ENCODE measurements at places on chromosomes 7 and 10.
A peak's percentile ranks its signal among the peaks of the same experiment; 100 is the strongest.

DNA sequence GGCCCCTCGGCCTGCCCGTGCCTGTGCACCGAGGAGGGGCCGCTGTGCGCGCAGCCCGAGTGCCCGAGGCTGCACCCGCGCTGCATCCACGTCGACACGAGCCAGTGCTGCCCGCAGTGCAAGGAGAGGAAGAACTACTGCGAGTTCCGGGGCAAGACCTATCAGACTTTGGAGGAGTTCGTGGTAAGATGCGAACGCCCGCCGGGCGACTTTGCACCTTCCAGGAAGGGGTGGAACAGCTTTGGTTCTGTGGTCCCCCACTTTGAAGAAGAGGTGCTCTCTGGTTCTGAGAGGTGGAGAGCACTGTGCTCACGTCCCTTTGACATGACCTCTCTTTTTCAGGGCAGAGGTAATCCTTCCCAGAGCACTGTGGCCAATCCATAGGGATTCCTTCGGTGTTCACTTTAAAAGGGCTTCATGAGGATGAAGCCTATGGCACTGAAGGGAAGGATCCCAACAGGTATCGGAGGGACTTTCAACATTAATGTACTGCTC, 2.6 kb downstream of the VWC2 start:
- DNase-seq: no peak

DNA sequence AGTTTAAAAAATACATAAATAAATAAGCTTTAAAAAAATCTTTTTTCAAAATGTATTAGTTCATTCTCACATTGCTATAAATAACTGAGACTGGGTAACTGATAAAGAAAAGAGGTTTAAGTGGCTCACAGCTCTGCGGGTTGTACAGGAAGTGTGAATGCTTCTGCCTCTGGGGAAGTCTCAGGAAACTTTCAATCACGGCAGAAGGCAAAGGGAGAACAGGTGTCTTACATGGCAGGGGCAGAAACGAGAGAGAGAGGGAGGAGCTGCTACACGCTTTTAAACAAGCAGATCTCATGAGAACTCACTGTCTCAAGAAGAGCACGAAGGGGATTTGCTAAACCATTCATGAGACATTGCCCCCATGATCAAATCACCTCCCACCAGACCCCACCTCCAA, 114.6 kb downstream of the DNAJC1 start:
- DNase-seq: no peak

DNA sequence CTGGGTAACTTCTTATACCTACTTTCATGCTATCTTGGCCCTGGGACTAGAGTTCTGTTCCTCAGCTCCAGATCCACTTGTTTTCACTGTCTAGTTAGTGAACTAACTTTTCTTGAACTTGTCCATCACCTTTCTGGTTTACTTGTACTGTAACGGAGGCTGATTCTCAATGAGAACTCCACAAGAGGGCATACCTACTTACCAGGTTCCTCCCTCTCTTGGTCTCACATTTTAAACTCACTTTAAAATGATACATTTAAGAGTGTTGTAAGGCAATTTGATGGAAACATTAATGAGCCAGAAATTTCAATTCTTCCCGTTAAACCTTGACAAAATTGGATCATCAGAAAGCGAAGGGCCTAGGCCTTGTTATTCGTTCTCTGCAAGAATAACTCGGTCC, 111.6 kb downstream of the MAGI2 start:
- DNase-seq: no peak

DNA sequence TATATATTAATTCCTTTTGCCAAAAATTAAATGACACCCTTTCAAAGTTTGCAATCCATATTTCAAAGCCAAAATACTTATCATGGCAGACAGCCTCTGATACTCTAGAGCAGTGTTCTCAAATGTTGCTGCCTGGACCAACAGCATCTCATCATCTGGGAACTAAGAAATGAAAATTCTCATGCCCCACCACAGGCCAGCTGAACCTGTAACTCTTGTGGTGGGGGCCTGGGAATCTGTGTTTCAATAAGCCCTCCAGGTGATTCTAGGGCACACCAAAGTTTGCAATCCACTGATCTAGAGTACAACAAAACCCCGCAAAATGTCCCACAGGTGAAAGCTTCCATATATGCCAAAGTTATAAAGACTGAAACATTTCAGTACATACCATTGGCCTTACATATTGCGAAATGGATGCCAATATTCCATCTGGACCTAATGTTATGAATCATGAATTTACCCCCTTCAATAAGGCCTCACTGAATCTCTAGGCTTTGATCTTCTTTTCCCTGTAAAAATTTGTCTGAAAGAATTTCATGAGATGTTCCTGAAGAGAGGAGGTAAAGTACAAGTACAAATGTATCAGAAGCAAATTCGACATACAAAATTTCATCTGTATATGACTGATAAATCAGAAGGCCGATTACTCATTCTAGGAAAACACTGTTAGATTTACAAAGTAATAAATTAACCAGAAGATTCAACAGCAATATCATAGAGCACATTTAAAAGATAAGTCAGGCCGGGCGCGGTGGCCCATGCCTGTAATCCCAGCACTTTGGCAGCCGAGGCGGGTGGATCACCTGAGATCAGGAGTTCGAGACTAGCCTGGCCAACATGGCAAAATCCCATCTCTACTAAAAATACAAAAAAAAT, 25.3 kb upstream of the EPC1 start:
- no peak for DNase-seq

DNA sequence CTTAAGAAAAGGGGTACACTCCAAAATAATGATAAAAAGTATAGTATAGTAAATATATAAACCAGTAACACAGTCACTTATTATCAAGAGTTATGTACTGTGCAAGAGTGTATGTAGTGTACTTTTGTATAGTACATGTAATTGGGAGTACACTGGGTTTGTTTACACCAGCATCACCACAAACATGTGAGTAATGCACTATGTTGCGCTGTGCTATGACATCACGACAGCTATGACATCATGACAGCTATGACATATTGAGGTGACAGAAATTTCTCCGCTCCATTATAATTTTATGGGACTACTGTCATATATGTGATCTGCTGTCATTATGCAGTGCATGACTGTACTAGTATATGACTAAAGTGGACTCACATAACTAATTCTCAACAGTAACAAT, 84.6 kb downstream of the KMT2C start:
- no peak for DNase-seq

DNA sequence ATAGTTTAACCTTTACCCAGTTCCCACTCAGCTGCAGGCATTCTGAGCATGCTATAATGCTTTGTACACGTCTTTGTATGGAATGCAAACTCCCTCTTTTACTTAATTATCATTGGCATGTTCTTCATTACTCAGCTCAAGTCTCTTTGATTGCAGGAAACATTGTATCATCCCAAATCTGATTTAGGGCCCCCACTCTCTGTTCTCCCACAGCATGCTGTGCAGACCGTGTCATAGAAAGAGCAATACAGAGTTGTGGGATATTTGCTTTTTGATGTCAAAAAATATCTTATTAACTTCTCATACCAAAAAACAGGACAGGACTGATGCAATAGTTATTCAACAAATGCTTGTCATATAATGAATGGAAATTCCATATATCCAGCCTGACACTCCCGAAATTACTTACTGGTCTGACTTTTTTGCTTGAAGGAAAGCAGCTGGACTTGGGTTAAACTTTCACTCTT, 1081.5 kb upstream of the C7orf33 start:
- no peak for DNase-seq

GRCh38 chr7:41592236-41592635, 110.7 kb downstream of the INHBA start:
- DNase-seq: no peak

DNA sequence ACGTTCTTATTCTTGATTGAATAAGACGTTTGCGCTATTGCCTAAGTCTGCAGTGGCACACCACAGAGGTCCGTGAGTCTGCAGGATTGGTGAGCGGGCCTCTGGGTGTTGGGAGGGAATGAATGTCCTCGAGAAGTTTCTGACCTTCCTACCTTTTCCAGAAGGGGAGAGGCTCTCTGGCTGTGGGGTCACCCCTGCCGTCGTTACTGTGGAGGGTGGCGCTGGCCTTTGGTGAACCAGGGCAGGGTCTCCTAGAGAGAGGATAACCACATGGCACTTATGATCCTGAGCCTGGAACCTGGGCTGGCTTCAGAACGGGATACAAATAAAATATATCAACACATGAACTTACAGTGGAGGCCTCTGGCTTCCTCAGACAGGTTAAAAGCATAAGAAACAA, 13.8 kb downstream of the IL15RA start:
- DNase-seq: no peak

DNA sequence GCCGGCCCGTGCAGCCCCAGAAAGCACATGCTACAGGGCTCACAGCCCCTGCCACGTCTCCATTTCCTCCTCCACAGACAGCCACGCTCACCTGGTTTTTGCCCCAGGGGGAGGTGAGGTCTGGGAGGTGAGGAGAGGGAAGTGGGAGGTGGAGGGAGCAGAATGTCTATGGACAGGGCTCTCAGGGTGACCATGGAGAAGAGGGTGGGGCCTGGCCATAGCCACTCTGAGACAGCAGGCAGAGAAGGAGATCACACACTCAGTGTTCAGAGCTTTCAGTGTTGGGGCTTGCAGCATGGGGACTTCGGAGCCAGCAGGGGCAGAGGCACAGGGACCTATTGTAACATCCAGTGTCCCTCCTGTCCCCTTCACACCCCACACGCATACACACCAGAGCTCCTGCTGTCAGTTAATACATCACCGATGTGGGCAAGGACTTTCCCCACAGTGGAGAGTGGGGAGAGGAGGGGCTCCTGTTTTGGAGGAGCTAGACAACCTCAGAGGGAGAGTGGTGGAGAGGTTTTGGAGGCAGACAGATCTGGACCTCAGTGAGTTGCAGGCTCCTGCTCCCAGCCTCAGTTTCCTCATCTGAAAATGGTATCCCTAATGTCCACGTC, 14.4 kb downstream of the WDFY4 start:
- DNase-seq: no peak

- DNase-seq: no peak
These were observed 429.3 kb upstream of the TPK1 start for GRCh38 chr7:145265180-145265579.

GRCh38 chr10:4334871-4335270, 491.1 kb upstream of the AKR1E2 start:
- DNase-seq: no peak

- no peak for DNase-seq
These were observed 88.1 kb downstream of the XPNPEP1 start for GRCh38 chr10:109835257-109835656.

DNA sequence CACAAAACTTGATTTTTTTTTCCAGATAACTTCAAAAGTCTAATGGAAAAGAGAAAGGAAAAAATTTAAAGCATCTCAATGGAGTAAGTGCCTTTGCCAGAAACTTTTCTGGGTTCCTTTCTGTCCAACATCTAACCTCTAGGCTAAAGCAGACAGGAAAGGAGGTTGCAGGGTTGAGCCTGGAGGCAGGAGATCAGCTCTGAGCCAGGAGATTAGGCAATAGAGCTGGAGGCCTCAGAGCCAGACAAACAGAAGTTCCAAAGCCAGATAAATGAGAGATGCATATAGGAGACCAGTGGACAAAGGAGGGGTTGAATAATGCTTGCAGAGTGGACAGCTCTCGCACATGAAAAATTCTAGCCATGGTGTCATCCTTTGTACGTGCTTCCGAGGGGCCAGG, 42.9 kb downstream of the CHN2 start:
- DNase-seq: no peak

DNA sequence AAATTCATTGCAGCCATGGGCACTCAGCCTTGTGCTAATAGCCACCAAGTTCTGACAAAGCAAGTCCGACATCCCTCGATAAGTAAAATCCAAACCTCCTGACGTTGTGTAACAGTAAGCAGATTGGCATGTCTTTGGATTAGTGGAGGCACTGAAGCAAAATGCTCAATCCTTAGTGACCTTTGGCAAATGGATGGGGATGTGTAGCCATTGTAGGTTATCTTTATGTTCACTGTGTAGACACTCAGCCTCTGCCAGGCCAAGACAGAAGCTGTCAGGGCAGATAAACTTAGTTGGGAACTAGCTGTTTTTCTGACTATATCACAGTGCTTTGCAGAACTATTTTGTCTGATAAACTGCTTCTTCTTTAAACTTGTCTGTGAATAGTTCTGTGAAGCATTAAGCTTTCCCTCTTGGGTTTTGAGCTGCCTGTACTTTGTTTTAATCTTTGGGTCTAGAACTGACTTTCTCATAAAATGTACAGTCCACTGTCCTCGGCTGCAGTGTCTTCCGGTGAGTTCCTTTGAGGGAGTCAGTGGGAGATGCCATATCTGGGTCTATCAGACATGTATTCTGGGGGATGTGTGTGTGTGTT, 220.8 kb downstream of the LRMDA start:
- DNase-seq: no peak

- peak; percentile 26 for DNase-seq
These were observed 13.8 kb downstream of the MRPL32 start for GRCh38 chr7:42945821-42946626.

GRCh38 chr7:27771111-27771510, 31.1 kb downstream of the TAX1BP1 start:
- no peak for DNase-seq

DNA sequence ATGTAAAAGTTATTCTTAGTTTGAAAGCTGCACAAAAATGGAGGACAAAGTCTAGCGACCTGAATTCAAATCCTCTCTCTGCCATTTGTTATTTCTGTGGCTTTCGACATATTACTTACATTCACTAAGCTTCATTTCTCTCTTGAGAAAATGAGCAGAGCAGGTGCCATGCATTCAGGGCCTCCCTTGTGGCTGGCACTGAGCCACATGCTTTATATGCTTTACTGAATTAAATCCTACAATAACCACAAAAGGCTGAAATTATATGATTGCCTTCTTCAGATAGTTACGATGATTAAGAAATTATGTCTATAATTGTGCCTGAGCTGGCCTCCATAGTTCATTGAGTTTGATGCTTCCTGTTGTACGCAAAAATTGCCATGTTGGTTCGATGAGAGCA, 98.7 kb downstream of the NPSR1 start:
- no peak for DNase-seq

GRCh38 chr7:121306565-121306964, 22.2 kb upstream of the WNT16 start:
- DNase-seq: no peak

DNA sequence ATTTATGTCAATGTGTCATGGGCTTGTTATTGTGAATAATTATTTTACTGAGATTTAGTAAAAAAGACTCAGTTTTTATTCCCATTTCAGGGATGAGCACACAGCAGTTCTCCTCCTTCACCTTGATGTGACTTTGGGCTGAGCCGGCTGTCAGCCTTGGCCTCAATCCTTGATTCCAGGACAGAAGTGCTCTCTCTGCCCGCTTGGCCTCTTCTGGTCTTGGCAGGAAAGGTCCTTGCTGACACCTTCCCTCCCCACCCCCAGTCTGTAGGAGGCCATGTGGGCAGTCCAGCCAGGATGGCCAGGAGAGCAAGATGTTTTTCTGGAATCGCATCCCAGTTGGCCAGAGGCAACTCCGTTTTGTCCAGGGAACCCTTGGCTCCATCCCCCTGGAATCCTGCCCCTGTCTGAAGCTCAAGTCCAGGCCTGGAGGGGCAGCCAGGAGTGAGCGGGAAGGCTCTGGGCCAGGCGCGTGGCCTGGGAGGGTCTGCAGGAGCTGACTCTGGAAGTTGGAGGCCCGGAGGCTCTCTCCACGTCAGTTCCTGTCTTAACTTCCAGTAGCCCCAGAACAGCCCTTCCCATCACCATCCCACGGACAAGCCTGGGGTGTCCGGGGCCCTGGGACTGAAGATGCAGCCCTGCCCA, 100.9 kb downstream of the PDGFA start:
- no peak for DNase-seq

- DNase-seq: no peak
These were observed 63.7 kb upstream of the IL6 start for GRCh38 chr7:22663357-22663718.

GRCh38 chr7:135843214-135843613, 94.6 kb upstream of the FAM180A start:
- no peak for DNase-seq

All from SK-MEL-5 (cell line).